Stimulated activated CD8-positive, alpha-beta memory T cell treated with anti-CD3 and anti-CD28 coated beads, Interleukin-12 subunit alpha, Interleukin-12 subunit beta, amount 100 ng/mL, for 4 hours (primary cell): ENCODE measurements at places on chromosomes 3 and 15.
A peak's percentile ranks its signal among the peaks of the same experiment; 100 is the strongest.

DNA sequence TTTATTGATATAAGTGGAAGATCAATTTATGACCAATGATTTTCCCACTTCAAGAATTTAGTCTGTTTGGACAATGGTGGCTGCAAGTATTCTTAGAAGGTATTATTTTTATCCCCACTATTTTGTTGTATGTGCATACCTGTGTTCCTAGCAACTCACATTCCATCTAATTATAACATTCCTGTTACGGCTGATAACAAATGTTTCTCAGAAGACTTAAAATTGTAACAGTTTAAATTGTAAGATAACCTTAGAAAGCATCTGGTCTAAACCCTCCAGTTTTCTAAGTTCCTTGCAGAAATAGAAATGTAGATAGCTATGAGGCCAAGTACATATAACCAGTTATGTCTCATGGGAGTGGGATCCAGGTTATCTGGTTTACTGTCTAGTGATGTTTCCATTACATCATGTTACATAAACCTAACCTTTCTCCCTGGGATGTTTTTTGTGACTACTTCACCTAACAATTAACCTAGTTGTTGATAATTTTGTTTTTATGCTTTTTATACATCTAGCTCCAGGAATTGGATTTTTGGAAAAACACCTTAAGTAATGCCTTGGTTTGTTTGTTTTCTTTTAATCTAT is 11.1 kb upstream of the MFN1 start:
- DNase-seq: no peak

DNA sequence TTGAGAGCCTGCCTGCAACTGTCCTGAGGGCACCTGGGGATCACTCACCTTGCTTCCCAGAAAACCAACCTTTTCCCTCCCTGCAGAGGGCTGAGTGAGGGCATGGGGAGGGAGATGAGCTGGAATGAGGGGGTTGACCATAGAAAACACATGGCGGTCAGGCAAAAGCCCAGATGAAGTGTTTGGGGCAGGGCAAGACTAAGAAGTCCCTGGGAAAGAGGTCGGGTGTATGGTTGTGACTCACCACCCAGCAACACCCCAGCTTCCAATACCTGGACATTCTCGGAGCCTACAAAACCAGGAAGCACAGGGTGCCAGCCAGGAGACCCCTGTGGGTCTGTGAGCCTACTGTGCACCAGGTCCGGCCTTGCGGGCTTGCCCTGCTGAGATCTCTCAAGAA is 95.3 kb upstream of the ATP2B2 start:
- no peak for DNase-seq

- DNase-seq: no peak
Measured at GRCh38 chr3:117874028-117874690, 1160.5 kb downstream of the IGSF11 start.

- DNase-seq: no peak
Measured at GRCh38 chr3:197175503-197175902, 122.9 kb downstream of the DLG1 start.

- DNase-seq: no peak
Measured at GRCh38 chr3:87270908-87271700, 5.3 kb downstream of the POU1F1 start.

GRCh38 chr3:4980229-4981203 is 1.3 kb downstream of the BHLHE40 start:
- peak; percentile 74 for DNase-seq

GRCh38 chr3:139561959-139562676 is 22.6 kb upstream of the RBP1 start:
- DNase-seq: no peak

DNA sequence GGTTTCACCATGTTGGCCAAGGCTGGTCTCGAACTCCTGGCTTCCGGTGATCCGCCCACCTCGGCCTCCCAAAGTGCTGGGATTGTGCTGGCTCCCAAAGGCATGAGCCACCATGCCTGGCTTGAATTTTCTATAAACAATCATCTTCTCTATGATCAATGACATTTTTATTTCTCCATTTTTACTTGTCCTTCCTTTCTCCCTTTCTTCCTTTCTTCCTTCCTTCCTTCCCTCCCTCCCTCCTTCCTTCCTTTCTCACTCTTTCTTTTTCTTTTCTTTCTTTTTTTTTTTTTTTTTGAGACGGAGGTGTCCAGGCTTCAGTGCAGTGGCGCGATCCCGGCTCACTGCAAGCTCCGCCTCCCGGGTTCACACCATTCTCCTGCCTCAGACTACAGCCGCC is 8.6 kb upstream of the KPNA1 start:
- DNase-seq: no peak

DNA sequence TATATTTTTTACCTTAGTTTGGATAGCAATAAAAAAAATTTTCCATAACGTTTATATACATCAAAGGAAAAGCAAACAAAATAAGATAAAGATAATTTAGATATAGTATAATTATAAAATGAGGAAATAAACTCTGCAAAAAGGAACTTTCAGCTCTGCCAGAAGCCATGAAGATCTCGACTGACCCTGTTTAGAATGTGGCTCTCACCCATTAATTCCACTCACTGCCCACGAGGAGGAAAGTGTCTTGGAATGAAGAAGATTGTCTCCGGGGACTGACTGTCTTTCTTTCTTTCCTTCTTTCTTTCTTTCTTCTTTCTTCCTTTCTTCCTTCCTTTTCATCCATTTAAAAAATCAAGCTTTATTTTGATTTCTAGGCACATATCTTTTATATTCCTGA is 20.1 kb upstream of the PRR20G start:
- DNase-seq: no peak

GRCh38 chr15:43241100-43241499 is 20.3 kb upstream of the EPB42 start:
- no peak for DNase-seq

- peak; percentile 1 for DNase-seq
Measured at GRCh38 chr15:92158426-92158825, 235.3 kb upstream of the ST8SIA2 start.
